ENCODE measurements at places on chromosomes 2 and 18.

GRCh38 chr2:44940049-44940494, 1.4 kb upstream of the SIX3 start:
- no peak for DNase-seq

DNA sequence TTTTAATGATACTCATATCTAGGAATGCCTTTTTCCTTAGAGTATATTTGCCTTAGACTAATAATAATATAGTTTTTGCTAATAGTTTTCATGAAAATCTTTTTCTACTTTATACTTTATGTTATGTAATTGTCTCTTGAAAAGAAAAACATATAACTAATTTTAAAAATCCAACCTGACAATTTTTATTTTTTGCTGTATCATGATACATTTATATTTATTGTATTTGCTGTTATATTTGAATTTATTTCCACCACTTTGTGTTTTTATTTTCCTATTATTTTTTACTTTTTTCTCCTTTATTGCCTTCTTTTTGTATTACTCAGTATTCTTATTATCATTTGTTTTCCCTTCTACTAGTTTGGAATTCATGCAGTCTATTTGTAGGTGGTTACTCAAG, 85.4 kb downstream of the MBD5 start:
- DNase-seq, result no peak

DNA sequence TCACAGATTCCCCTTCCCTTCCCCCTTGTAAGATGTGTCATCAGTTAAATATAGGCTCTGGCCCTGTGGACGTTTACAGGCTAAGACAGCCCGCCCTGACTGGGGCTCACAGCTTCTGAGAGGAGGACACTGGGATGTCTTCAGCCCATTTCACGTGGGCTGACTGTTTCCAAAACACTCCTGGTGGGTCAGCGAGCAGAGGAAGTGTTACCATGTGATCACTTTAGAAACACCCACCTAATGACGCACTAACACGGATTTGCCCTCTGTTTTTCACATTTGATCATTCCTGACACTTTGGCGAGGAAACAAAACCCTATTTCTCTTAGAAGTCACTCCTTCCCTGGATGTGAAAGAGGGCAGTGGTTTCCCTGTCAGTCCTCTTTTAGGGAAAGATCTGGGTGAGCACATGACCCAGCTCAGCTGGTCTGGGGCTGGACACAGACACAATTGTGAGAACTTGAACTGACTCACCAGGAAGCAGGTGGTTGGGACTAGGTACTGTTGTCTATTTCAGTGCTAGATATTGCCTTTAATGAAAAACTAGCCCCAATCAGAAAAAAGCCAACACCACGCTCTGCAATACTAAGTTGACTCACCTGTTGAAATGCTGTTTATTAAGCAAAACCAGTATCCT, 38.8 kb downstream of the BMP10 start:
- peak; percentile 31 for DNase-seq

GRCh38 chr2:64794426-64794995, 140.8 kb upstream of the SERTAD2 start:
- DNase-seq, result no peak

Data from CD4-positive, alpha-beta T cell treated with Interleukin-6 at 100 ng/mL for 8 hours (primary cell).